ENCODE measurements at places on chromosomes 5 and 9.

- no peak for DNase-seq
Measured at GRCh38 chr9:124880501-124880900, 18.6 kb downstream of the ARPC5L start.

GRCh38 chr5:130708754-130709153 is 456.3 kb downstream of the HINT1 start:
- no peak for DNase-seq

DNA sequence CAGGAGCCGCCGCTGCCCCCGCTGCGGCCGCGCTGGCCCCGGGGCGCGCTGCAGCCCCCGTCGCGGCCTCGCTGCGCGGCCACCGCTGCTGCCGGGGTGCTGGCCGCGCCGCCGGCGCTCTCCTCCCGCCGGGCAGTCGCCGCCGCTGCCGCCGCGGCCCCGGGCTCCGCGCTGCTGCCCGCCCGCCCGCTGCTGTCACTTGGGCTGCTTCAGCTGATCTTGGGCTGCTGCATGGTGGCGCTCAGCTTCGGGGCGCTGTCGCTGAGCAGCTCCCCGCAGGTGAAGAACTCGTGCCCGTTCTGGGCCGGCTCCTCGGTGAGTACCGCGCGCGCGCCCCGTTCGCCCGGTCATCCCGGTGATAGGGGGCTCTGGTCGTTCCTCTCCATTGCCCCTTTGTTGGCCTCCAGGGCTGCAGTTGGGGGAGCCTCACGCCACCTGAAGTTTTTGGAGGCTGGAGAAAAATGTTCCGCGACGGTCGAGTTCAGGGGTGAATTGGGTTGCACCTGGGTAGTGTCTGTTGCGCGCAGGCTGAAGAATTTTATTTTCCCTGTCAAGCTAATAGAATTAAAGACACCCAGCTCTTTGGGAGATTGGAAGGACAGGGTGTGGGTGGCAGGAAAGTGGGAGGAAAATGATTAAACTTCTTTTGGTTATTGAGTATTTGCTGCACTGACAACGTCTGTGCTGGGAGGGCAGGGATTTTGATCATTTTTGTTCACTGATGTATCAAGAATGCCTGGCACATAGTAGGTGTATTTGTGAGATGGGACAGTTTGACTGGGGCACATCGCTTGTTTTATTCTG is 596 bp downstream of the ENTREP1 start:
- DNase-seq = peak; percentile 6

DNA sequence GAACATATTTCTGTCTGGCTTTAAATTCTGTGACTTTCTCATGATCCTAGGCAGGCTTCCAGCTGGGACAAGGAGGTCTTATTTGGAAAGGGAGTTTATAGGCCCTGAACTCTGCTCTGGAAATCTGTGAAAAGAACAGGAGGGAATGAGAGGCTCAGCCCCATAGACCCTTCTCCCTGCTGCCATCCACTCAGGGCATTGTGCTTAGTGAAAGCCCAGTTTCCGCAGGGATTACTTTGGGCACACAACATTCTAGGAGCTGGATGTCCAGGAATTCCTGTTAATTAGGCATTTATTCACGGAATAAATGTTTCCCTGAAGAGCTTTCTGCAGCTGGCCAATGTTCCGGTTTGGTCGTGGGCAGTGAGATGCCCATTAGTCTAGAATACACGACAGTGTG is 32.7 kb upstream of the COL15A1 start:
- no peak for DNase-seq

GRCh38 chr9:129412814-129413536 is 207.9 kb downstream of the C9orf50 start:
- peak; percentile 83 for DNase-seq

GRCh38 chr5:140297283-140297682 is 5.6 kb downstream of the PFDN1 start:
- DNase-seq = no peak

DNA sequence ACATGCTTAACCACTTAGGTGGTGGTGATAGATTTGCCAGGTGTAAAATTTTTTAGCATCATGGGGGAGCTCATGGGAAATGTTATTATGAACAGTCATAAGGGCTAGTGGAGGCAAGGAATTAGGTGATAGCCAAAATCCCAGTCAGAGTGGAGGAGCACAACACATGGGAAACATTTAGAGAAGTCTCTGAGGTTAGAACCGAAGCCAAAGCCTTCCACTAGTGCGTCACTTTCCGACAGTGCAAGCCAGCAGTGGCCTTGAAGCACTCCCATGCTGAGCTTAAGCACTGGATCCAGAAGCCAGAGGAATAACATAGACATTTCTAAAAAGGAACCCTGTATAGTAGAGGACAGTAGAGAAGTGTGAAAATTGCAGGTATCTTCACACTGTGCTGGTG is 101.5 kb upstream of the SNX2 start:
- DNase-seq = peak; percentile 91

GRCh38 chr5:172553903-172554302 is 87.2 kb upstream of the NEURL1B start:
- DNase-seq = no peak

DNA sequence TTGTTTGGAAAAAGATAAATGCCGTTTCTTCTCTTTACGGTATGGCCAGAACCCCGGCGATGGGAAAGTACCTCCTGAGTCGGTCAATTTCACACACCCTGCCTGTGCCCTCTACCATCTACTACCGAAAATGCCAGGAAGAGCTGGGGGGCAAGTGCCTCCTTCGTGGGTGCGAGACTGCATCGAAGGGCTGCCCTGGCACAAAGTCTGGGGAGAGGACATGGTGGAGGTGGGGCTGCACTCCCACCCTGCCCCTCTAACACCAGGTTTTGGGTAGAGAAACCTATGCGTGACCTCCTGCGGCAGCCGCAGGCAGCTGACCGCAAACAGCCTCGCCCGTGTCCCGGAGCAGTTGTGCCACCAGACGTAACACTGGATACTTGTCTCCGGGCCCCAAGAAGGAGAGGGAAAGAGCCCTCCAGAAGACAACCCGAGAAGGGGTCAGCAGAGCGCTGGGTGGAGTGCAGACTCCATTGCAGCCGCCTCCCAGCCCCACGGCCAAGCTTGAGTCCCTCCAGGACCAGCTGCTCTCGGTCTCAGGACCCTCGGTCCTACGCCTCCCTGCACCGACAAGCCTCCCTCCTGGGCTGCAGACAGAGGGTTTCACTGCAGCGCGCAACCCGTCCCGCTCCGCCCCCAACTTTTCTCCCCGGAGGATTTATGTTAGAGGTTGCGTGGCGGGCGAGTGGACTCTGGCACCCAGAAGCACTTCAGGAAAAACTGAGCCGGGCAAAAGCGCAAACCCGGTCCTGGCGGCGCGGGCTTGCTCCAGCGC is 823 bp upstream of the PRDM6 start:
- DNase-seq = no peak

- DNase-seq = no peak
Measured at GRCh38 chr9:23783509-23783908, 42.5 kb downstream of the ELAVL2 start.

GRCh38 chr5:128633901-128634300 is 95.9 kb upstream of the FBN2 start:
- DNase-seq = no peak

- no peak for DNase-seq
Measured at GRCh38 chr9:37449862-37450632, 15.2 kb downstream of the ZBTB5 start.

DNA sequence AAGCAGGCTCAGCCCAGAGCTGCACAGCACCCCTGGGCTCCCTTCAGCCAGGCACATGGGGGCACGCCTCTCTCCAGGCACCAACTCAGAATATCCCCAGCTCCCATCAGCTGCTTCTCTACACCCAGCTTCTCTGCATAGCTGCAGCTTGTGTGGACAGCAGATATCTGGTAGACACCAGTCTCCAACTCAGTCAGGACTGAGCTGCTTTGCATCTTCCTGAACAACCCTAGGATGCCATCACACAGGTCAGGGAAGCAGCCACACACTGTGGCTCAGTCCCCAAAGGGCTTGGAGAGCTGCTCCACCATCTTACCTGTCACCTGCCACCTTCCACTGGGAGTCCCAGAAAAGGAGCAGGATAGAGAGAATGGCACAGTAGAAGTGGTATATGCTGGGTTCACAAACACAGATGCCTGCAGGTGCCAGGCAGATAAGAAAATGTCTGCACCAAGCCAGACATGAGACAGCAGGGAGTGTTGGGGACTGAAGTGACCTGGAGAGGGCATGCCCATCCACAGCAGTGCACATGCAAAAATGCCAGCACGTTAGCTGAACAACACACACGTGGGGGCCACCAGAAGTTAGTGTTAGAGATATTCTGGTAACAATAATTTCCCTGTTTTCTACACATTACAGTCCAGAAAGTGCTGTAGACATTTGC is 42.0 kb downstream of the THBS4 start:
- no peak for DNase-seq

DNA sequence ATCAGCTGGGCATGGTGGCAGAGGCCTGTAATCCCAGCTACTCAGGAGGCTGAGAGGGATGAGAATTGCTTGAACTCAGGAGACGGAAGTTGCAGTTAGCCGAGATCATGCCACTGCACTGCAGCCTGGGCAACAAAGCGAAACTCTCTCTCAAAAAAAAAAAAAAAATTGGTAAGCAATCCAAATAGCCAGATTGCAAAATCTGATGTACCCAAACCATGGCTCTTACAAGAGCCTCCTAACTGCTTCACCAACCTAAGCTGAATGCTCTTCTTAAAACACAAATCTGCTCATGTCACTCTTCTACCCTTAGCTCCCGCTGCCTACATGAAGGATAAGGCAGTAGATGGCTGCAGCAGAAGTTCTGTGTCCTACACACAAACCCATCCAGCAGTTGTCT is 105.9 kb downstream of the MPDZ start:
- no peak for DNase-seq

DNA sequence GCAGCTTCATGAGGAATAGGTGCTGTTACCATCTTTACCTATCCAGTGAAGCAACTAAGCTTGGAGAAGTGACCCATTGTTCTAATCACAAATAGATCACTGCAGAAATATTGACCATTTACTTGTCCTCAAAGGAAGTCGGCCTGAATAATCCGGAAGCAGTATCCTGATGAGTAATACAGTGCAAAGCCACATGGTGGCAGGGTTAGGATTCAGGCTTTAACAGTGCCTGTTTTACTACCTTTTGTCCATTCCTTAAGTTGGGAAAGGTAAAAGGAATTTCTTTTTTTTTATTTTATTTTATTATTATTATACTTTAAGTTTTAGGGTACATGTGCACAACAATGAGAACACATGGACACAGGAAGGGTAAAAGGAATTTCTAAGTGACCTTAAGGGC is 336.3 kb downstream of the KDM4C start:
- no peak for DNase-seq

- peak; percentile 25 for DNase-seq
Measured at GRCh38 chr9:75891771-75892215, 1.3 kb downstream of the PCSK5 start.

DNA sequence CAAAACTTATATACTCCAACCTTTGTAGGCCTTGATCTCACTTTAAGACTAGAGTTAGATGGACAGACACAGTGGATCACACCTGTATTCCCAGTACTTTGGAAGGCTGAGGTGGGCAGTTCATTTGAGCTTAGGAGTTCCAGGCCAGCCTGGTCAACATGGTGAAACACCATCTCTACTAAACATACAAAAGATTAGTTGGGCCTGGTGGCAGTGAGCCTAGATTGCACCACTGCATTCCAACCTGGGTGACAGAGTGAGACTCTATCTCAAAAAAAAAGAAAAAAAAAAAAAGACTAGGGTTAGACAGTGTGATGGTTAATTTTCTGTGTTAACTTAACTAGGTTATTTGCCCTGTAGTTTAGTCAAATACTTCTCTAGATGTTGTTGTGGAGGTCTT is 74.1 kb downstream of the CFAP95 start:
- DNase-seq = no peak

GRCh38 chr5:24644761-24645160 is at the start of gene CDH10:
CDH10 (minus strand) TSS chr5:24644978; CDS start chr5:24593490, 51,488 bp downstream.
- peak; percentile 45 for DNase-seq

GRCh38 chr9:127519301-127520166 is 68.2 kb downstream of the LRSAM1 start:
- DNase-seq = no peak

- DNase-seq = no peak
Measured at GRCh38 chr5:43073597-43074546, 33.8 kb upstream of the ANXA2R start.

GRCh38 chr5:149038336-149039080 is 24.4 kb downstream of the SH3TC2 start:
- no peak for DNase-seq

GRCh38 chr9:136206602-136207275 is 1.8 kb upstream of the LHX3 start:
- no peak for DNase-seq

Data from hindlimb muscle (tissue), 1 donor.